Esophagus muscularis mucosa (tissue), 4 donors: ENCODE measurements at places on chromosomes 6 and 20. TPM values are rescaled to one million over a fixed set of nuclear protein-coding genes. Genes with fewer than 3 reads are reported as not detected.
A peak's percentile ranks its signal among the peaks of the same experiment; 100 is the strongest.

USP49 gene
- 1.3 TPM for total RNA-seq

COL20A1 gene
- not detected for total RNA-seq

MEI4 gene
- total RNA-seq = 0.17 TPM

ID4 gene
- 61.9 TPM for total RNA-seq

SIRPG gene
- not detected for total RNA-seq

HTR1E gene
- total RNA-seq = not detected

TGM3 gene
- total RNA-seq = not detected

PPIL1 gene
- 30.3 TPM for total RNA-seq

CDH4 gene
- 0.50 TPM for total RNA-seq

GRCh38 chr6:83199863-83200225 lies 6.7 kb downstream of the RWDD2A start:
- DNase-seq = no peak

DNA sequence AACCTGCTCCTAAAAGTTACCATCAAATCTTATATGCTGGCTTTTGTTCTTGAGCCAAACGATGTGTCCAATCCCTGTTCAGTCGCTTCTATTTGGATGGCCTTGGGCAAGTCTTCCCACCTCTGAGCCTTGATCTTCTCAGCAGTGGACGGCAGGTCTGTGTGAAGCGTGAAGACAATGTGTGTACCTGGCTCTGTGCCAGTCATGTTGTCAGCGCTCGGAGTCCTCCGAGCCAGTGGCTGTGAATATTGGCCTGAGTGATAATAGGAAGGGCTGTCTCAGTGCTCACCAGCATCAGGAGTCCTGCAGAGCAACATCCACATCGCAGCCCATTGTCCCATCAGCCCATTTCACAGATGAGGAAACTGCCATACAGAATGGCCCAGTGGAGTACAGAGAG lies 219.0 kb downstream of the CDC5L start:
- DNase-seq = no peak

DNA sequence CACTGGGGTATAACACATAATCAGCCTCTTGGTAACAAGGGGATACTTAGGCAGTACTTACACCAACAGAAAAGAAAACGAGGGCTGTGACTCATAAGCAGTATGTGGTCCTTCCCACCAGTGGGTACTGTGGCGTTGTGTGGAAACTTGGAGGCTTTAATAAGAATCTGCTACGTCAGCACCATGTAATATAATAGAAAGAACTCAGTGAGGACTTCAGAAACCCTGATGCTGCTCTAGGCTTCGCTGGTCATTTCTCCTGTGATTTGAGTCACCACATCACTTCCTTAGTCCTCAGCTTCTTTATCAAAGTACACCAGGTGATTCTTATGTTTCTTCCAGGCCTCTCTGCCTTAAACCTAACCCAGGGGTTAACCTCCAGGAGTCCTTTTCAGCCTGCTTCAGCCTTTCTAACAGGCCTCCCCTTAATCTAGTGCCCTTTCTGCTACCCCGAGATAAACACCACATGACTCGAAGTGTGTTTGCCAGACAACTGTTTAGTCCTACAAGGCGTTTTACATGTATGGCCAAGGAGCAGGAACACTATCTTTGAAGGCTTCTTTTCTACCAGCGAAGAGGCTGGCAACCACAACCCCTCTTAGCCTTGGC lies 68.5 kb downstream of the FYN start:
- DNase-seq = no peak

DNA sequence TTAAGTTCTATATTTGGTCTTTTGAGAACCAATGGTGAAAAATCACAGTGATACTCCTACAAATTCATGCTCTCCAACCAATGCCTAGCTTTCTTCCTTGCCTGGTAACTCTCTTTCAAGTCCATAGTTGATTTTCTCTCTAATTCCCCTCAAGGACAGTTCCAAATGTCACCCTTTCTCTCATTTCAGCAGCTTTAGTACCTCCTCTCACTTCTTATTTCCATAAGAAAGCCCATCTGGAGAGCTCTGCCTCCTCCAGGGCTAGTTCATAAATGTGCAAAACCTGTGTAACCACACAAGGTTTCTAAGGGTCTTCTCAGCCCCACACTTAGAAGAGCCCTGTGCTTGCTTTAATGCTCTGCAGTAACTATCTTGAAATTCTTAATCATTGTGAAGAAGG lies 155.4 kb upstream of the PLCB4 start:
- DNase-seq = no peak

DNA sequence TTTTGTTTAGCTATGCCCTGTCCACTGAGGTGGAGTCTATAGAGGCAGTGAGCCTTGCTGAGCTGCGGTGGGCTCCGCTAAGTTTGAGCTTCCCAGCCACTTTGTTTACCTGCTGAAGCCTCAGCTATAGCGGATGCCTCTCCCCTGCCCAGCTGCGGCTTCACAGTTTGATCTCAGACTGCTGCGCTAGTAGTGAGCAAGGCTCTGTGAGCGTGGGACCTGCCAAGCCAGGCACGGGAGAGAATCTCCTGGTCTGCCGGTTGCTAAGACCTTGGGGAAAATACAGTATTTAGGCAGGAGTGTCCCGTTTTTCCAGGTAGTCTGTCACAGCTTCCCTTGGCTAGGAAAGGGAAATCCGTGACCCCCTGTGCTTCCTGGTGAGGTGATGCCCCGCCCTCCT lies 138.4 kb downstream of the SMAP1 start:
- no peak for DNase-seq

- no peak for DNase-seq
Observed at GRCh38 chr6:4280707-4281106, 145.3 kb upstream of the ECI2 start.

- DNase-seq = no peak
Observed at GRCh38 chr6:37761554-37762271, 57.8 kb upstream of the ZFAND3 start.

DNA sequence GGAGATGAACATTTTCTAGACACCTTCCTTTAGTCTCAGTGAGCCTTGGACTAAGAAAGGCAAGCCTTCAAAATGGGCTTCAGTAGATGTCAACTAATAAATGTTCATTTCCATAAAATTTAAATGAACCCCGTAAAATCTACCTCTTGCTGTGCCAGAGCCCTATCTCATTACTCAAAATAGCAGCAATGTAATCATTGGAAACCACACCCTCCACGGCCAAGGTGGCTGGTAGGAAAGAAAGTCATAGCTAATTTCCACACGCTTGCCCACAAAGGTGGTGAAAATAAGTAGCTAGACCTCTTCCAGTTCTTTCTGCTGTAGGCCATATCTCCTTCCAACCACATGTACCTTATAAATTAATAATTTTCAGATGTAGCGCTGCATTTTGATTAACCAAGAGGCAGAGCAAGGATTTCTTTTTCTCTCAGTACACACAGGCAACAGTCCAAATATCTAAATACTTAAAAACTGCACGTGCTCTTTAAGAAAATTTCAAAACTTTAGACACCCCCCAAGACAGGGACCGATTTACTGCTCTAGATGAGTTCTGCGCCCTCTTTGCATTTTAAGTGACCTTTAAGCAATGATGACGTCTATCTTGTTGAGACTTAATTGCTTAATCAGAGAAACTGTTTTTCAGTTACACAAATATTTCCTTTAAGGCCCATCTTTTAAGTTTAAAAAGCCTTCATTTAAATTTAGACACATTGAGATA lies 290.8 kb downstream of the ZNF217 start:
- DNase-seq = no peak

- no peak for DNase-seq
Observed at GRCh38 chr20:39646874-39647413, 684.8 kb downstream of the DHX35 start.

- DNase-seq = no peak
Observed at GRCh38 chr6:166379103-166379586, 3.6 kb downstream of the MPC1 start.

DNA sequence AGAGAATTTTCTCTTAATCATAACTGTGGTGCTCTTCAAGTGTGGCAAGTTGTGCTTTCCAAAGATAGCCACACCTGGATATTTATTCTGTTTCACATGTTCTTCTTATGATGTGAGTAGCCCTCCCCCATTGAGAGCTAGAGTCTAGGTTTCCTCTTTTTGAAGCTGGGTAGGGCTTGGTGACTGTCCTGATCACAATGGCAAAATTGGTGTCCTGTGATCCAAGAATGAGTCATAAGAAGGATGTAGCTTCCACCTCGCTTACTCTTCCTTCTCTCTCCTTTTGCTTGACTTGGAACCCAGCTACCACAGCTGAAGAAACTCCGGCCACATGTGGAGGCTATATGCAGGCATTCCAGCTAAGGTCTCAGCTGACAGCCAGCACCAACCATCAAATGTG lies 7.4 kb upstream of the IGF2R start:
- DNase-seq = no peak

- DNase-seq = no peak
Observed at GRCh38 chr6:92281571-92282076, 1137.7 kb downstream of the EPHA7 start.

DNA sequence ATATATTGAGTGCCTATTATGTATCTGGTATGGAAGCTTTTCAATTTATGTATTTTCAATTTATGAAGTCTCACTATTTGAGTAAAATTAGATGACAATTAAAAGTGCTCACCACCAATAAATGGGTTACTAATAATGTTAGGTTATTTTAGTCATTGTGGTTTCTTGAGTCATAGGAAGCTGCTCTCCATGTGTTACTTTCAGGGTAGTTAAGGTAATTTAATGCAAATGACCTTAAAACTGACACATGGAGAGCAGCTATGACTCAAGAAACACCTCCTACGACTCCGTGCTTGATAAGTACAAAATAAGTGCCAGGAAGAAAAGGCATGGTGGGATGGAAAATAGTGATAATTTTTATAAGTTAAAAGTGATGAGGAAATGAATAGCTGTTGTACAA lies 16.5 kb upstream of the TINAG start:
- DNase-seq = no peak

DNA sequence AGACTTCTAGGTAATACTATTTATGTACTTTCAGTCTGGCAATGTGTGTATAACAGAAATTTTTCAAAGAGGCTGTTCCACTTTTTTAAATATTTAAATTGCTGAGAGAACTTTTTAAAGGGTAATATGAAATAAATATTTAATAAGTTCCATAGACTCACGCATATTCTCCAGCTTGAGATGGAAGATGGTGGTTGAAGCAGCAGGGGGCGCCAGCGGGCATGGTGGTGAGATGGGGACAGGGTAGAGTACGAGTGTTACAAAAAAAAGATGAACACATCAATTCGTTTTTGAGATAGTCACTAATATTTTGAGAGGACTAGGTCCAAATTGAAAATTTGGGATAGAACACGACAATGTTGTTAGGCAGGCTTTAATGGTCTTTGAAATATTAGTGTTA lies 68.4 kb downstream of the RSPO3 start:
- no peak for DNase-seq

GRCh38 chr6:5565971-5566370 lies 304.7 kb downstream of the FARS2 start:
- DNase-seq = no peak

DNA sequence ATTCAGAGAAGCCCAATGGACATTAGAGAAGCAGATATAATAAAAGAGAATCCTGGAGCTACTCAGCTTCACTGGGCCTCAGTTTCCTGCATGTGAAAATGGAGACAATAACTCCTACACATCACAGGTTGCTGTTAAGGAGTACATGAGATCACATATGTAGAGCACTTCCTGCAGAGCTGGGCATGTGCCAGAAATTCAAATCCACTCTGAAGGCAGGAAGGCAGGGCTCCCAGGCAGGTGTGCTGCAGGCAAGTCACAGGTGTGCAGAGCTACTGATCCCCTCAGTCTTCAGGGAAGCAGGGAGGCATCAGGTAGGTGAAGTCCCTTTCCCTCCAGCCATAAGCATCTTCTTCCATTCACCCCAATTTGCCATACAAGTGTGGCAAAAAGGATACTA lies 48.0 kb downstream of the DST start:
- DNase-seq = no peak

- no peak for DNase-seq
Observed at GRCh38 chr6:44627091-44627882, 239.8 kb downstream of the CDC5L start.

DNA sequence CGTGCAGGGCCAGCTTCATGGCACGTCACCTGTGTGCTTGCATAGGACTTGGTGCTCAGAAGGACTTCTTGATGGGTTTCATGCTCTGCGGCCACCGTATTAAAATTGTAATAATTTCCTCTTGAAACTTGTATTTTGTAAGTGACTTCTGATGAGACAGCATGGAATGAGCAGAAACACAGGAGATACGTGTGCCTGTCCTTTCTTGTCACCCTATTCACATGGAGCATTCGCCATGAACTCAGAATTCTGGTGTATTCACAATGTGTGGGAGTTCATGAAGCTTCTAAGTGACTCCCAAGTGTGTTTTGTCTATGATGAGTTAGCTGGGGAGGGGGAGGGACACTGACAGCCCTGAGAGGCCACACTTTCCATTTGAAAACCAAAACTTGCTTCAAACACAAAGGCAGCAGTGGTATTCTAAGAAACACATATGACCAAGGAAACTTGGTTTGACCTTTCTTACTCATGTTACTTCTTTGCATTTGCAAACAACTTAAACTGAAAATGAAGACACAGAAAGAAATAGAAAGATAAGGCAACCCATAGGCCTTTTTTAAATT lies 92.1 kb upstream of the NEDD9 start:
- DNase-seq = peak; percentile 24

- no peak for DNase-seq
Observed at GRCh38 chr6:165707067-165707853, 44.2 kb upstream of the PDE10A start.

DNA sequence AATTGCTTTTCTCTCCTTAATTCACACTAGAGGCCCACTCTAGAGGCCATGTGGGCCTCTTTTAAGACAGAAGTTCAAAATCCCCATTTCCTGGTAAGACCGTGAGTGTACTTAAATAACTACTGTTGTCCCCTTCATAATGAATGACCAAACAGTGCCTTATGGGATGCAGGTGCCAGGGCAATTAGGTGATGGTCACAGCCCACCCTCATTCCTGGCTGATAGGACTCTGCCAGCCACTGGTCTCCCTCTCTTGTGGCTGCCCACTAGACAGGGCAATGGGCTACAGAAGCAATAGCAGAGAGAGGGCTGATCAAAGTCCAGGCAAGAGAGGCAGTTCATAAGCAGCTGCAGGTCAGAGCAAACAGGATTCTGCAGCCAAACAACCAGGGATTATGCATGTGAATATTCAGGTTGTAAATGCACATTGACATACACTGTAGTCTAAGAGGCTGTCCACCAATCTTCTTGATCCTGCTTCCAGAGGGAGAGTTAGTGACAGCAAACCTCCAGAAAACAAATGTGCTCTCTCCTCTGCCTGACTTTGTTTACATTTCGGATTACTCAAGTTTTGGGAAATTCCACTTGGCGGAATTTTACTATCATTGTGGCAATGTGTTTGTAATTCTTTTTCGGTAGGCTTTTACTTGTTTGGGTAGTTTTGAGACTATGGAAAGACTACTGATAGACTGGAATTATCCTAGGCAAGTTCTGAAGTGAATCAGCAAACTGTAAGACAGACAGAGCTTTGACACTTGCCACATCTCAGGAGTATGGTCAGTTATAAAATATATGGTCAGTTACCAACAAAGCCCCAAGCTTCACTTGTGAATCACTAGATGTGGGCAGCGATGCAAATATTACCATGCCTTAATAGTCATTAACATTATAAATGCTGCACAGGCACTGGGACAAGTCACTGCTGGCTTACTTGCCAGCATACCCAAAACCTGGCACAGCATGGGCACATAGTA lies 12.8 kb downstream of the PTPRK start:
- no peak for DNase-seq

GRCh38 chr20:59231124-59231804 lies 67.6 kb downstream of the ZNF831 start:
- no peak for DNase-seq

GRCh38 chr20:55094353-55094861 lies 619.0 kb downstream of the DOK5 start:
- no peak for DNase-seq
